KBM-7 (cell line): ENCODE measurements at places on chromosomes 7 and 10.

DNA sequence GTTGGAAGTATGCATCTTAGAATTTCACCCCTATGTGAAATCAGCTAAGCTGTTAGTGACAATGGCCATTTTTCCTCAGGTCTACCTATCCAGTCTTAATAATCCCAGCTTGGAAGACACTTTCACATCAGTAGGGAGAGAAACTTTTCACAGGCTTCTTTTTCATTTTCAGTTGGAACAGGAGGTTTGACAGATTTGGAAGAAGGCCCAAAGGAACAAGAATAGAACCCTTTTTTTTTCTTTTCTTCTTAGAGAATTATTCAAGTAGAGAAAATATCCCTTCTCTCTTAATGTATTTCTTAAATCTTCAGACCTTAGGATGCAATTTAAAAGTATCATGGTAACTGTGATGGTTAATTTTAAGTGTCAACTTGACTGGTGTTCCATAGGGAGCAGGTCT lies 410.5 kb upstream of the C7orf33 start:
- DNase-seq: no peak

GRCh38 chr7:146146831-146147486 lies 30.4 kb downstream of the CNTNAP2 start:
- DNase-seq: no peak

- DNase-seq: no peak
Observed at GRCh38 chr7:1302936-1303335, 70.3 kb downstream of the UNCX start.

- no peak for DNase-seq
Observed at GRCh38 chr10:7519351-7519750, 108.5 kb upstream of the SFMBT2 start.

DNA sequence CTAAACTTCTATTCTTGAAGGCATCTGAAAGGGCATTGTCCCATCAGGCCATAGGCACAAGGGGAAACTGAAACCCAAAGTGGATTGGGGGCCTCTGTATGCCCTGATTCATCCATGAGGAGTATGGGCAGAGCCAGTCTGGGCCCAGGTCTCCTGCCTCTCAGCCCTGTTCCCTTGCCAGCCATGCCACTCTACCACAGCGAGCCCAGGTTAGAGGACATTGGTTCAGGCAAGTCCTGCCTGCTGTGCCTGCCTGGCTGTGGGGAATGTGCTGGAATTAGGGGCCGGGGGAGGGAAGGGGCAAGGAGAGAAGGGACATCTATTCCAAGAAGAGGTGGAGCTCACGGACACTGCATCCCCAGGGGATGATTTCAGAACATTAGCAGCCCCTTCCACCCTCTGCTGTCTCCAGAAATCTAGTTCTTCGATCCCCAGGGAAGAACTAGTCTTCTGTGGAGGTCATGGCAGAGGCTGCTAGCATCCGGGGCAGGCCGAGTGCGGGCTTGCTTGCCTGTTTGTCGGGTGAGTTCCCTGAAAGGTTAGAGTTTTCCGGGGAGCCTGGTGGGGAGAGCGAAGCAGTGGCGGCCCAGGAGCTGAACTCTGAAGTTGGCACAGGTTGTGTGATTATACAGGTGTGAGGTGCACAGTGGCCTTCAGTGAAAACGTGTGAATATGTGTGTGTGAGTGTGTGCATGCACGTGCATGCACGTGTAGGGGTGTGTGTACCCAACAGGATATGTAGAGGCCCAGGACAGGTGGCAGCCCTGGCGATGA lies 37.8 kb downstream of the TBATA start:
- no peak for DNase-seq

- DNase-seq: no peak
Observed at GRCh38 chr10:114663626-114664025, 5.6 kb upstream of the ABLIM1 start.

GRCh38 chr10:90674461-90674860 lies 183.4 kb downstream of the HTR7 start:
- no peak for DNase-seq

DNA sequence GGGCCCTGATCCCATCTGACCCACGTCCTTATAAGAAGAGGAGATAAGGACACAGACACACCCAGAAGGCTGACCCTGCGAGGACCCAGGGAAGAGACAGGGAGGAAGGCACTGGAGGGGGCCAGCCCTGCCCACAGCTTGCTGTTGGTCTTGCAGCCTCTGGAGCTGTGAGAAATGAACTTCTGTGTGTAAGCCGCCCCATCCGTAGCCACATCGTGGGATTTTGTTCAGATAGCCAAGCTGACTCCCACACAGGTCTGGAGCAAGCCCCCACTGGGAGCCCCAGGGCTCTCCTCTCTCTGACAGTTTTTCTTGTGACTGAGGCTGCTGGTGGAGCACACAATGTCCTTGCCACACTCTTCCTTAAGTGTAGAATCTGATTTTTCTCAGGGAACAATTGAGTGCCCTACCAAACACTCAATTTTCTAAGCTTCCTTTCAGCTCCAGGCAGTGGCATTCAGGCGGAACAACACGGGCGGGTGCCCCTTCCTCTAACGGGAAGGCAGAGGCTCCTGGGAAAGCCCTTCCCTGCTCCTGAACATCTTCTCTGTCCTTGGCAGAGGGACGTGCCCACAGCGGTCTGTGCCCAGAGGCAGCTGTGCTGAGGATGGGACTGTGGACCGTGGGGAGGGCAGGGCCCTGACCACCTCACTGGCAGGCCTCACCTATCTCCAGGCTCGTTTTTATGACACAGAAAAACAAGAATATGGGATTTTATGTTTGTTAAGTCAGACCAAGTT lies 160.6 kb upstream of the SHH start:
- DNase-seq: no peak

GRCh38 chr10:120521880-120522279 lies 64.9 kb downstream of the PLPP4 start:
- DNase-seq: no peak

DNA sequence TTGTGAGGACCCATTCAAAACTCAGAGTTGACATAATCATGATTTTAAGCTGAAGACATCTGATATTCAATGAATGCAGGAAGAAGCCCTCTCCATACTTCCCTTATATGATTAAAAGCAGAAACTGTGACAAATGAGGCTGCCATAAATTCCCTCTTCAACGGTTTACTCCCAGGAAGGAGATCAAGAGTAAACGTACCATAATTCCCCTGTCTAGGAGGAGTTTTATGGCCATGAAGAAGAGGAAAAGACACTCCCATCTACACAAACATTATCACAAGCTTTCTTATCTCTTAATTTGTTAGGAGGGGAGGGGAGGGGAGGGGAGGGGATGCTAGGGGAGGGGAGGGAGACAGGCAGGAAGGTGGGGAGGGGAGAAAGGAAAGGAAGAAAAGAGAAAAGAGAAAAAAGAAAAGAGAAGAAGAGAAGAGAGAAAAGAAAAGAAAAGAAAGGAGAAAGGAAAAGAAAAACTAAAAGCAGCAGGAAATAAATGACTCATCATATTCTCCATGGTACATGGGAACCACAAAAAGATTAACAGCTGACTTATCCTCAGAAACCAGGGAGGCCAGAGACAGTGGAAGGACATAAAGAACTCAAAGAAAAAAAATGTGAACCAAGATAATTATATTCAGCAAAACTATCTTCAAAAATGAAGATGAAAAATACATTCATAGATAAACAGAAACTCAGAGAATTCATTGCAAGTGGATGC lies 121.6 kb downstream of the ALOX5 start:
- peak; percentile 31 for DNase-seq

DNA sequence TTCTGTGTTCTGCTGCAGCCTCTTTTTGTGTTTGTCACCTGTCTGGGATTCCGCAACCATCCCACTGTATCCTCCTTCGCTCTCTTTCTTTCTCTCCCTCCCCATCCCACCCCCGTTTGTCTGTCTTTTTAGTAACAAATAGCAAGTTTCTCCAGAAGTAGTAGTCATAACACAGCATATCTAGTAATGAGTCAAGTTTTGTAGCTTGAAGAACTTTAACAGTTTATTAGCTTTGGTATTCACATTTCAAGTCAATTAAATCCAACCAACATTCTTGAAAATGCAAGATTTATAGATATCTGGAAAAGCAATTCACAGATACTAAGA lies 154.1 kb upstream of the MTPN start:
- DNase-seq: no peak

- no peak for DNase-seq
Observed at GRCh38 chr7:77619314-77619713, 76.9 kb upstream of the RSBN1L start.
